Stimulated activated CD4-positive, alpha-beta T cell treated with anti-CD3 and anti-CD28 coated beads, Interleukin-15, amount 100 ng/mL, for 1 hour (primary cell): ENCODE measurements at places on chromosomes 11 and 22.

GRCh38 chr11:468036-468435 lies 18.0 kb downstream of the PTDSS2 start:
- DNase-seq: no peak

DNA sequence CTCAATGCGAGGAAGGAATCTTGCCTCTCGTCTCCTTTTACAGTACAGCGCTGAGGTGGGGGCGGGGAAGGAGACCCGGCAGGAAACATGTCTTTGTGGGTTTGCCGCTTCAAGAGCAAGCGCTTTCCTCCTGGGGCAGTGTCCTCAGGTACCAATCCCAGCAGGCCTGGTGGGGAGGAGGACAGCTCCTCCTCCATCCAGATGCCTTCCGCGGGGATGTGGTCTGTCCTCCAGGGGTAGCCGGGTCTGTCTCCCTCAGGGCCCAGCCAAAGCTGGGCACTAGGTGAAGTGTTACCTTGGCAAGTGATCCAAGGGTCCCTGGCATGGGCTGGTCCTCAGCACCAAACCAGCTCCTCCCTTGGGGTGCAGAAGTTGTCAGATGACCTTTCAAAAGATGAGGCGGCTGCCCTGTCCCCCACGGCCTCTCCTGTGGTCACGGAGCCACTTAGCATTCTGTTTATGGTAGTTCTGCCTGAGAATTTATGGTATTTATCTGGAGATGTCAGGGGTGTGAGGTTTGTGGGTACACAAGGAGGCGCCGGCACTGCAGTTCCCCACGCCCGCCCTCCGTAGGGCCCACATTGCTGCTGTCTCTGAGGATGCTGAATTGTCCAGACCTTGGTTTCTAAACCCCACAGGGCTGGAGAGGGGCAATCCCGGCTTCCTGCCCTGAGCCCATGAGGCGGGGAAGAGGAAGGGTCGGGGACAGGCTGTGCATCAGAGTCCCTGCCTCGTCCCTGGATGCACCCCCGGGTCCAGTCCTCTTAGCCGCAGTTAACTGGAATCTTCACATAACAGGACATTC lies 93.5 kb upstream of the ANO1 start:
- no peak for DNase-seq

DNA sequence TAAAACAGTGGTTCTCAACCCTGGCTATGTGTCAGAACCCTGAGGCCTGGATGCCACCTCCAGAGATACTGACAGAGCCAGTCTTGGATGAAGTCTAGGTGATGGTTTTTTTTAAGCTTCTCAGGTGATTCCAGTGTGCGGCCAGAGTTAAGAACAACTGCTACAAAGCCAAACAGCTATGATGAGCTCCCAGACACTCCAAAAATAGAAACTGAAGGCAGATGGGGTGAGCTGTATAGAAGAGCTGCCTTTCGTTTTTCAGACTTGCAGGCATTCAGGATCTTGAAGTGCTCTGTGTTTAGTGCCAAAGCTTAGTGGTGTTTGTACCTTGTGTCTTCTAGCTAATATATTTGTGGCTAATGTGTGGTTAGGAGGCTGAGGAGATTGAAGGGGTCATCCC lies 14.2 kb downstream of the SCUBE2 start:
- DNase-seq: no peak

GRCh38 chr11:83087035-83087434 lies 15.3 kb upstream of the RAB30 start:
- DNase-seq: no peak

- no peak for DNase-seq
These were observed 298.3 kb downstream of the NTM start for GRCh38 chr11:131668500-131669400.

- no peak for DNase-seq
These were observed 109.0 kb downstream of the OSBP2 start for GRCh38 chr22:30803679-30804078.

- no peak for DNase-seq
These were observed 1.6 kb downstream of the MMP27 start for GRCh38 chr11:102703826-102704493.

GRCh38 chr22:49783926-49784629 lies 43.6 kb downstream of the BRD1 start:
- DNase-seq: no peak

GRCh38 chr22:32964411-32965057 lies 93.6 kb downstream of the SYN3 start:
- DNase-seq: no peak

GRCh38 chr11:22539821-22540256 lies 85.8 kb downstream of the FANCF start:
- DNase-seq: no peak

DNA sequence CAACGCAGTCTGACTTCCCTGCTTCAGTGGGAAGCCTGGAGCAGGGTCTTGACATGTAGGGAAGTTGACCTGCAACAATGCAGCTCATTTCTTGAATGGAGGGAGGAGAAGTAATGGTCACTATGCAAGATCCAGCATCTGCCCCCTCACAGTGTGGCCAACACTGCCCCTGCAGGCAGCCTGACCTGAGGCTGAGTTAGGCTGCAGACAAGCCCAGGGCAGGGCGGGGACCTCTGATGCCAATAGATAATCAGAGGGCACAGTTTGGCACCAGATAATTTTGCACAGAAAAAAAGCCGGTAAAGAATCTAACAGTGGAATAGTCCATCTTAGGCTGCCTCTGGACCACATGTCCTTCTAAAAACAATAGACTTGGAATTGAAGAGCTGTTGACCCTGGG lies 182.3 kb downstream of the DSCAML1 start:
- DNase-seq: no peak

DNA sequence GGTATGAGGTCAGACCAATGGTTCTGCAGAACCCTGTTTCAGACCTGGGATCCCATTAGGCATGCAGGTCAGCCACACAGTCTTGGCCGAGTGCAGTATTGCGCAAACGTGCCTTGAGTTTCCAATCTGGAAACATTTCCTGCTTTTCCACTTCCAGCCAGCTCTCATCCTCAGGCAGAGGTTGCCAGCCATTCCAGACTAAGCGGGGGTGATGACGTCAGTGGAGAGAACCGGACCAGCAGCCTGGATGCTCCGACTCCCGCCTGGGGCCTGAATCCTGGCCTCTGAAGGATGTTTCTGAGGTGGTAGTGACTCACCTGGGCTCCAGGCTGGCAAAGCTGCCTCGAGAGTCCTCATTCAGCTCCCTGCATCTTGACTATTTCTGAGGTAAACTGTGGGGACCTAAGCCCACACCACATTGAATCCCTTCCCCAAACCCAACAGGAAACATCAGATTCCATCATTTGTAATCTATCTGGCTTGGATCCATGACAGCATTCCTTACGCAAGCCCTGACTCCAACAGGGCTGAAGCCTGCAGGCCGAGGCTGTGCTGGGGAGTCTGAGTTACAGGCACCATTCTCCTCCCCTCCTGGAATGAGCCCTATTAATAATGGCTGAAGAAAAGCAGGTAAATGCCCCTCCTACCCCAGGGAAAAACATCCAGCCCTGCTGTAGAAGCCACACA lies 83.0 kb downstream of the ABTB2 start:
- no peak for DNase-seq

DNA sequence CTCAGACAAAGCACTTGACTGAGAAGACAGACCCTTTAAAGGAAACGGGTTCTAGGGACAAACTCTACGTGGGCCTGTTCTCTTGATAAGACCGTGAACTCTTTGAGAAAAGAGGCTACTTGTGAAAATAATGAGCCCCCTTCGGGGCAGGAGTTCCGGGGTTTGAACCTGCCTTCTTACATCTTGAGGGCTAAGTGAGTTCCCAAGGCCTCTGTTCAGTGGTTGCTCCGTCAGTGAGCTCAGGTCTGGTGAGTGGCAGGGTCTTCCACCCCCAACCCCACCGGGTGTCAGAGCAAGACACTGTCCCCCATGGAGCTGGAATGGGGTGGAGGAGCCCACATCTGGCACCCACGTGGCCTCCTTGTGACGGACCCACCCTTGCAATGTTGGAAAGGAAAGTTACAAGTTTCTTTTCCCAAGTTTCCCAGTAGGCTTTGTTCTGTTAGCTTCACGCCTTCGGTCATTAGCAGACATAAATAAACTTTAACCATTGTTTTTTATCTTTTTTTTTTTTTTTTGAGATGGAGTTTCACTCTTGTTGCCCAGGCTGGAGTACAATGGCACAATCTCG lies 6.3 kb upstream of the SAMM50 start:
- DNase-seq: no peak

DNA sequence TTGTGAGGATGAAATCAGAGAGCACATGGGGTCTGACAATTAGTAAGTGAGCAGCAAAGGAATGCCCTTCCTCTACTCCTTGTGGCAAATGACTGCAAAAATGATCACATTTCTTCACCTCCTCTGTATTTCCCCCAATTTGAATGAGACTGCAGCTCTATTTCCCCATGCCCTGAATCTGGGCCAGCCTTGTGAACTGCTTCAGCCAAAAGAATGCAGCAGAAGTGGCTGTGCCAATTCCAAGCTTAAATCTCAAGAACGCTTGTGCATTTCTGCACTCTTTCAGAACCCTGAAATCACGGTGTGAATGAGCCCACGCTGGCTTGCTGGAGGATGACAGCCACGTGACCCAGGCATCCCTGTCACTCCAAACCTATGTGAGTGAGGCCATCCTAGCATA lies 9.9 kb downstream of the SLC43A3 start:
- DNase-seq: no peak

DNA sequence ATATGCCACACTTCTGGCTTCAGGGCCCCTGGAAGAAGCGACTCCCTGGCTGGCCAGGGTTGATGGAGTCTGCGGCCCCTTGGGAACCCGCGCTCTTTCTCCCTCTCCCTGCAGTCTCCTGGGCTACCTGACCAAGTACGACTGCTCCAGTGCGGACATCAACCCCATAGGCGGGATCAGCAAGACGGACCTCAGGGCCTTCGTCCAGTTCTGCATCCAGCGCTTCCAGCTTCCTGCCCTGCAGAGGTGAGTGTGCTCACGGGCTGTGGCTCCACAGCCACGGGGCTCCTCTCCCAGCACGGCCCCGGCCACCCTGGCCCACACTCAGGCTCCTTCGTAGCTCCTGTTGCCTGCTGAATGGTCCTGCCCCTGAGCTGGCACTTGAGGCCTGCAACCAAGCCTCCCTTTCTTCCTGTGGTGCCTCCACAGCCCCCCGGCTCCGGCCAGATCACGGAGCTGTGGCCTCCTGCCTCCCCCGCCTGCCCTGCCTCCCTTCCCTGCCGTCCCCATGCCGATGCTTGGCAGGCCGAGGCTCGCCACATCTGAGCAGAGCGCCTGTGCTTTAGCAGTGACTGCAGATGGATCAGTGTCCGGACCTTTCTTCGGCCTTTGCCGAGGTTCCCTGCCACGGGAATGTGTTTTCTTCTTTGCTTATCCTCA lies 36.2 kb upstream of the KRTAP5-7 start:
- DNase-seq: no peak

DNA sequence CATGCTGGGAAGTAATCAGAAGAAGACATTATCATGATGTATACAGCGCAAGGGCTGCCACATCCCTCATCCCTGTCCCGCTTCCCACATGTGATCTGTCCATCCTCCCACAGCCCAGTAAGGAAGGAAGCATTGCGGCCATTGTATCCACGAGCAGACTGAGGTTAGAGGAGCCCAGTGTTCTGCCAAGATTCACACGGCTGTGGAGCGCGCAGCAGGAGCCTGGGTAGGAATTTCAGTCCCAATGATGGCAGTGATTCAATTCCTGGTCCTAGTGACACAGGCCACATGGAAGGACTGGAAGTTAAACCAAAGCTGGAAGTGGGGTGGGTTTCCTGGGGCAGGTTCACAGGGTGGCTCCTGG lies 89.2 kb downstream of the RTL6 start:
- no peak for DNase-seq

- no peak for DNase-seq
These were observed 70.6 kb upstream of the NTM start for GRCh38 chr11:131299598-131300438.

DNA sequence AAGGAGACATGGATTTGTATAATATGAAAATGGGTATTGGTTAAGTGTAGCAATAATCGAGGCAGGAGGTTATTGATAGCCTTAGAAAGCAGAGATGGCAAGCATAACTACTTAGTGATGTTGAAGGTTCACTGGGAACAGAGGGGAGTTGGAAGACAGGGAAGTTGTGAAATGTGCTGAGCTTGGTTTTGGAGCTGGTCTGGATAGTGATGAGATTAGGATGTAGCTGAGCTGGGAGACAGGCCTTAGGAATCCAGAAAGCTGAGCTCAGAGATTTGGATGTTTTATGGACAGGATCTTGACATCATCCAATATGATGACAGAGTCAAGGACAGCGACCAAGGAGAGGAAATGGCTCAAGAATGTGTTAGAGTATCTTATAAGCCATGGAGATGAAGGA lies 113.1 kb downstream of the ARHGAP42 start:
- no peak for DNase-seq

DNA sequence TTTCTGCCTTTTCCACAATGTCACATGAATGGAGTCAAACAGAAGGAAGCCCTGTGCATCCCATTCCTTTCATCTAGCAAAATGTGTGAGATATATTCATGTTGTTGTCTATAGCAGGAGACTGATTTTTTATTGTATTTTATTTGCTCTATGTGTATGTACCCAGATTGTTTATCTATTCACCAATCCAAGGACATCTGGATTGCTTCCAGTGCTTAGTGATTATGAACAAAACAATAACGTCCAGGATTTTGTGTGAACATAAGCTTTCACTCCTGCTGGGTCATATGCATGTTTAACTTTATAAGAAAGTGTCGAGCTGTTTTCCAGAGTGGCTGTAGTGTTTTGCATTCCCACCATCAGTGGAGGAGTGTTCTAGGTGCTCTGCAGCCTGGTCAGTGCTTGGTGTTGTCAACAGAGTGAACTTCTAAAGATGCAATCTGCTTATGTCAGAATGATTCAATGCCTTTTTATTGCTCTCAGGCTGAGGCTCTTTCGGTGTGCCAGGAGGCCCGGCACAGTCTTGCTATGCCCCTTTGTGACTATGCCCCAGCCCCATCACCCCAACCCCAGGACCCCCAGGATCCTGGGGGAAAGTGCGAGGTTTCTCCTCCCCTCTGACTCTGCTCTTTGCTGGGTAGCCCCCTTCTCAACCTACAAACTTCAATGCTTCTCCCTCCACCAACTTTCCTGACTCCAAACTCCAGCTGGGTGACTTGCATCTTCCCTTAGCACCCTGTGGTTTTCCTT lies 19.9 kb upstream of the SYT13 start:
- no peak for DNase-seq

- DNase-seq: no peak
These were observed 53.4 kb upstream of the HTATIP2 start for GRCh38 chr11:20310137-20310536.

DNA sequence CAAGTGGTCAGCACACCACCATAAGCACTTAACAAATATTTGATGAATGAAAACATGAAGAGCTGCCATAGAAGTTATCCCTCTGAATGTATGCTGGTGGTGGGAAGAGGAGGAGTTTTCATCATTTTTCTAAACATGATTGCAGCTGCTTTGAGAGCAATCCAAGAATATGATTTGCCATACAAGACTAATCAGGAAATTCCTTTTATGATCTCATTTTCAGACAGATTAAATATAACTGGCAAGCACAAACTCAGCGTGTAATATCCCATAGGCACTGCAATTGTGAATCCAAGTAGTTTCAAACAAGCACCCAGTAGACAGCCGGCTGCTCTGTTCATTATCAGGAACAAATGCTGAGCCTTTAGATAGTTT lies 505.7 kb upstream of the LUZP2 start:
- no peak for DNase-seq

GRCh38 chr11:68924073-68924925 lies 20.6 kb downstream of the IGHMBP2 start:
- no peak for DNase-seq
